ENCODE measurements at places on chromosomes 3 and 15.

DNA sequence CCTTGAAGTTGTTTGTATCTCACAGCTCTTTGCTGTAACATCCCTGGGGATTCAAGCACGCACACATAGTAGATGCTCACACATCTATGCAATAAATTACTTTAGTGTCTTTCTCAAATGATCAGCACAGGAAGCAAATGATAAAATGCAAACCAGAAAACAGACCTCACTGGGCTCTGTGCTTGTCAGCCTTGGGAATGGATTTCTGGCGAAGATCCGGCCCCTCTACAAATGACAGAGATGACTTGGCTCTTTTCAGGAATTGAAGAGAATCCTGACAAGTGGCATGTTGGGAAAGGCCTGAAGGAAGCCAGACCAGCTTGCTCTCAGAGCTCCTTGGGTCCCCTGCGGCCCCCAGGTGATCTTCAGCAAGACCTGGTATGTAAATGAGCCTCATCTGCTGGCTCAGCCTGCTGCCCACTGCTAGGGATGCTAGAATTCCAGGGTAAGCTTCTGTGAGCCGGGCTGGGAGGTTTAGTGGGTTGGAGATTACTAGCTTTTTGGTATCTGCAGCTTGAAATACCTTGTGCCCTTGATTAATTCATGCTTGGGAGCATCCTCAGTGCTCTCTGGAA, 54.1 kb downstream of the LPP start:
- no peak for DNase-seq

DNA sequence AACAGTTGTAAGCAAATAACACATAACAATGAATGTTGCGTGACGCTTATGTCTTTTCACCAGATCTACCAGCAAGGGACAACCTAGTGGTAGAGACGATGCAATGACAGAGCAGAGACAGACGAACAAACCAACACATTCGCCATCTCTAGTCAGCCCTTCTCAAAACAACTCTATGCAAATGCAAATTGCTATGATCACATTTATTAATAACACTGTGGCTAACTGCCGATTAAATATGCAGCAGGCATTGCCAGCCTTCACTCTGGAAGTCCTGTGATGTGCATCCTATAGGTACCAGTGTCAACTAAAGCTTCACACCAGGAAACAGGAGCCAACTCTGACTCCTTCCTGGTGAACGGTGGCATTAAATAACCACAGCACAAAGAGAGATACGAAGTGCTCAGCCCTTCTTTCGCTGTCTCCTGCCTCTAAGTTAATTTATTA, 94.2 kb downstream of the FOXP1 start:
- no peak for DNase-seq

- DNase-seq: no peak
These were observed 485.9 kb downstream of the NSUN3 start for GRCh38 chr3:94548581-94549316.

DNA sequence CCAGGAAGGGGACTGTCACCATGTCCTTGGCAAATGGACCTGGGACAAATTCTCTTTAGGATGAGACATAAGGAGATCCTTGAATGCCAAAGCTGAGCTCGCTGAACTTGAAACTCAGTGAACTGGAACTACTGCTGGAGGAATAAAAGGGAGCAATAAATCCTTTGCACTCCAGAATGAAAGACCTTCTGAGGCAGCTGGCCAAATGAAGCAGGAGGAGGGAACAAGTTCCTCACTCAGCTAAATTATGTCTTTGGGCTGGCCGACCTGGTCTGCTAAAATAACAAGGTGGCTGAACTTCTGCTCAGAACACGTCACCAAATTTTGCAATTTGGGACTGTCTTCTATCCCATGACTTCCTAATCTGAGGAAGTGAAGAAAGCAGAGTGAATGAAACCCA, 314.7 kb downstream of the LPP start:
- no peak for DNase-seq

DNA sequence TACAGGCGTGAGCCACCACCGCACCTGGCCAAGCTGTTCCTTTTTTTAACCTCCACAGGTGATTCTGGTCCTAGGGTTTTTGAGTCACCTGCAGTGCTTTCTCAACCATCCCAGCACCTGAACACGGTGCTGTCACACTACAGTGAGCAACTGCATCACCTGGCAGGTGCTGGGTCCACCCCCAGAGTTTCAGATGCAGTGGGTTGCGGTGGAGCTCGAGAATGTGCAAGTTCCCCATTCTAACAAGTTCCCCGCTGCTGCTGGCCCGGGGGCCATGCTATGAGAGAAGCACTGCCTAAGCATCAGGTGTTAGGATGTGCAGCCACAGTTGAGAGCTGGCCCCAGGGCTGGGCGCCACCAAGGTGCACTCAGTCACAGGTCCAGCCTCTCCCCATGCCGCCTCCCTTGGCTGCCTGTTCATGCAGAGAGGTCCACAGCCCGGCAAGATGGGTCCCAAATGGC, 18.0 kb downstream of the ISG20 start:
- no peak for DNase-seq

GRCh38 chr15:53841651-53842050, 82.2 kb upstream of the WDR72 start:
- DNase-seq: no peak

DNA sequence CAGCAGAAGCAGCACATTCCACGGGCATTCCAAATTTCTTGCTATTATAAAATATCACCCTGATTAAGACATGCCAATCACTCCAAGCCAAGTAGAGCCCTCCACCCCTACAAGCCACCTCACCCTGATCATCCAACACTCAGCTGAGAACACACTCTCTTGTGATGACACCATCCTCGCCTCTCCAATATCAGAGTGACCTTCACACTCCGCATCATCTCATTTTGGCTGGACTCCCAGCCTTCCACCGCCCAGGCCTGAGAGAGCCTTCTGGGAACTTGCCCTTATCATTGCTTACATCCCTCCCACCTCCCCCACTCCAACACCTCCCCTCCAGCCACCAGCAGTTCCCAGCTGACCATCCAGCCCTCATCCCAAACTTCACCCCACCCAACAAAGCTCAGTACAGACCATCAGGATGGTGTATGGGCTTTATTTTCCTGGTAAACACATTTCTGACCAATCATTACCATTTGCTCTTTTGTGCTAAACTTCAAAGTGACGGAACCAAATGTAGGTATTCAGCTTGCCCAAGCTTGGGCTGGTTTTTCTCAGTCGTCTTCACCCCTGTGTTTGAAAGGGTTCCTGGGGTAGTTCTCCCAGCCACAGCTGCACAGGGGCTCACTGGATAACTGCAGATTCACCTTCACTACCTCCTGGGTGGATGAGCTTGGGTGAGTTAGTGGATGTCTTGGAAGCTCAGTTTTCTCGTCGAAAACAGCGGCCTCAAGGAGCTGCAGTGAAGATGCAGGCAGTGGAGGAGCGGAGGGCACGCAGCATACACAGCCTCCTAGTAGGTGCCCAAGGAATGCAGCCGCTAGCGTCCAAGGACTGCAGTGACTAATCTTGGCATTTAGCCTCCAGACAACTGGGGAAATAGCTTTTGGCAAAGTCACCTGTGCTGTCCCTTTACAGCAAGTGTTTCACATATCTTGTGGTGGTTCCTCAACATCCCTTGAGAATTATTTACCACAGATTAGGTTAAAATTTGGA, 115.1 kb downstream of the LIPC start:
- no peak for DNase-seq

DNA sequence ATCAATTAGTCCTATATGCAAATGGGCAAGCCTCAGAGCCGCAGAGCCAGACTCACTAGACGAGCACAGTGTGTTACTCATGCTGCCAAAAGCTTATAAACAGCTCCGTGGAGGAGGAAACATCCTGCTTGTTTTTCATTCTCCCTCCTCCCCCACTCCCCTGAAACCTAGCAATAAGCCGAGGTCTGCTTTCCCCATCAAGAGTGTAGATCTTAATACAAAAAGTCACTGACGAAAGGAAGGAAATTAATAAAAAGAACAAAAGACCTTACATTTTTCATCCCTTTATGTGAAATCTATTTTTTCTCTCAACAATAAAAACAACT, 88.5 kb downstream of the XXYLT1 start:
- DNase-seq: no peak

- DNase-seq: no peak
These were observed 8.3 kb upstream of the TMCO5A start for GRCh38 chr15:37926136-37926535.

DNA sequence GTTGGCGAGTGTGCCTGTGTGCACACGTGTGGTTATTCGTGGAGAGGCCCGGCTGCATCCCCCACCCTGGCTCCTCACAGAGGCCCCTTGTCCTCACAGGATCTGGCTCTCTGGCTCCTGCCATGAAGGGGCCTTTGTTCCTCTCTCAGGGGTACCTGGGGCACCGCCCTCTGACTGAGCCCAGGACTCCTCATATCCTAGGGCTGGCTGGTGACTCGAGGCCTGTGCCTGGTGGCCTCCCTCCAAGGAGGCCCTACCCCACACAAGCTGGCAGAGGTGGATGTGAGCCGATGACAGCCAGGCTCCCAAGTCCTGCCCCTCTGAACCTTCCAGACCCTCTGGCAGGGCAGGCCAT, 10.0 kb downstream of the PRKCD start:
- DNase-seq: no peak

DNA sequence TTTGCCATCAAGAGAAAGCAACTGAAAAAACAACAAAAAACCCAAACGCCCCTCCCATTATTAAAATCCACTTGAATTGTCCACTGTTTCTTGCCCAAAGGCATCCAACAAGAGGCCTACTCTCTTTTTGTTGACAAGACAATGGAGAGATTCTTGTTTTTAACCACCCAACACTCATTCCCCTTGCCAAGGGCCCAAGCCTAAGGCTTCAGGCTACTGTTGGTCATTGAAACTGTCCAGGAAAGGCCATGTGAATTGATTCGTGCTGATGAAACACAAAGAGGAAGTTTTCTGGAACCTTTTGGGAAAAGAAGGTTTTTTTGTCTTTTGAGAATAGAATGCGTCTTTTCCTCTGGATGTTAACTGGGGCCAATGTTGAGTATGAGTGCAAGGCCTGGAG, 157.4 kb upstream of the PFN2 start:
- no peak for DNase-seq

DNA sequence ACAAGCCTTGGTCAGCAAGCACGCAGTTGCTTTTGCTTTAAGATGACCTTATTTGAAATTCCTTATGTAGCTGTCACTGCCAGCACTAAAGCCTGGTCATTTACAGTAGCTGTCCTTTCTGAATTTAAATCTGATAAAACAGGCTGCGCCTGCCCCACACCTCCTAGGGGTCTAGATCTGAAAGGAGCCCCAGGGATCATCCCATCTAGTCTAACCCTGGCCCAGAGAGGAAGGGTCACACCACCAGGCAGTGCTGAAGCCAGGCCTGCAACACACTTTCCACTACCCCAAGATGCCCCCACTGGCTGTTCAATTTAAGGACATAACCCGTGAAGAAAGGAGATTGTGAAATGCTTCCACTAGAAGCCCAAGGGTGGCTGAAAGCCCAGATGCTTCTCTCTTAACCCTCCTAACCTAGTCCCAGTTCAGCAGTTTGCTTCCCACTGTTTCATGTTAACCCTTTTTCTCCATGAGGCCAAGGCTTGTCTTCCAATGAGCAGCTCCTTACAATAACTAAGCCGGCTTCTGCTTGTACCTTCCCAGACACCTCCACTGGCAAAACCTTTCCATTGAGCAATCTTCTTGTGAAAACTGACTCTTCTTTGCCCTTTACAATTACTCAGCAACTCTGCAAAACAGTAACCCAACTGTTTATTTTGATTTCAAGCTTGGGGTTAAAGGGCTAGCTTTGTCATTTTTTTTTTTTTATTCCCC, 198.9 kb upstream of the LPP start:
- no peak for DNase-seq

DNA sequence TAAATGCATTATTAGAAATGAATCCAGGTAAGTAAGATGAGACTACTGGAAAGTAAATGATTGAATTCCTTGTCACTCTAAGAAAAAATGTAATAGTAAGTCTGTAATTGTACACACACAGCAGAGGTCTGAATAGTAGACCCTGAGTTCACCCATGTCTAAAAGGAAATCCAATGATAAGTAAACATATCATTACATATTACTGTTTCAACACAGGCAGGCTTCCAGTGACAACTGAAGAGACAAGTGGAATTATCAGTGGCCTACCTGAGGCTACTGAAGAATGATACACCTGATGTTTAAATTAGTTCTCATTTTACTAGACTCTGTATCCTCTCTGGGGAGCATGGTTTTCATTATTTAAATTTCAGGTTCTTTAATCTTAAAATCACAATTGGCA, 6.2 kb upstream of the CCNL1 start:
- DNase-seq: no peak

- no peak for DNase-seq
These were observed 1.5 kb downstream of the CORO2B start for GRCh38 chr15:68580026-68580882.

DNA sequence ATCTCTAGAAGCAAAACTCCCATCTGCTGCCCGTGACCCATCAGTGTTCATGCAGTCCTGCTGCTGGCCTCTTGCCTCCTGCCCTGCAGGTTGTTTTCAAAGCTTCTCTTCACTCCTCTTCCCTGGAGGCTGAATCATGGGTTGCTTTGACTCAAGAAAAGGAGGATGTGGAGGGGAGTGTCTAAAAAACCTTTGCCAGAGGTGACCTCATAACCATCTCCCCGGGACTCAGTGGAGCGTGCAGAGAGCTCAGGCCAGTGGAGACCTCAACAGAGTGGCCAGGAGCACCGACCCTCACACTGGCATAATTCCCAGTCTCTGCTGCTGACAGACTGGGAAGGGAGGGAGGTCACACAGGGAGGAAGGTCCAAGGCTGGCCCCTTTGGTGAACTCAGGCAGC, 60.9 kb upstream of the ITGA11 start:
- DNase-seq: no peak

- DNase-seq: no peak
These were observed 9.0 kb downstream of the MYD88 start for GRCh38 chr3:38147421-38147820.

GRCh38 chr15:67115586-67115969, 50.2 kb downstream of the SMAD3 start:
- DNase-seq: no peak

DNA sequence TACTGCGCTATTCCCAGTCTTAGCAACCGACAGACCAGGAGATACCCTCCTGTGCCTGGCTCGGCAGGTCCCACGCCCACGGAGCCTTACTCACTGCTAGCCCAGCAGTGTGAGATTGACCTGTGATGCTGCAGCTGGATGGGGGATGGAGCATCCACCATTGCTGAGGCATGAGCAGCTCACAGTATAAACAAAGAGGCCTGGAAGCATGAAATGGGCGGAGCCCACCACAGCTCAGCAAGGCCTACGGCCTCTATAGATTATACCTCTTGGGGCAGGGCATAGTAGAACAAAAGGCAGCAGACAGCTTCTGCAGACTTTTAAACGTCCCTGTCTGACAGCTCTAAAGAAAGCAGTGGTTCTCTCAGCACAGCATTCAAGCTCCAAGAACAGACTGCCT, 160.3 kb downstream of the ANXA2 start:
- DNase-seq: no peak

GRCh38 chr3:109072194-109072593, 45.7 kb downstream of the MORC1 start:
- DNase-seq: no peak

GRCh38 chr3:170739410-170739809, 130.6 kb downstream of the RPL22L1 start:
- DNase-seq: no peak

- no peak for DNase-seq
These were observed 15.8 kb upstream of the SST start for GRCh38 chr3:187685948-187686347.

- no peak for DNase-seq
These were observed 119.5 kb upstream of the PRICKLE2 start for GRCh38 chr3:64344721-64345207.

All from stimulated activated CD4-positive, alpha-beta T cell treated with anti-CD3 and anti-CD28 coated beads, Interleukin-15, amount 100 ng/mL, for 1 hour (primary cell).